ENCODE measurements at places on chromosomes 12 and 14.

DNA sequence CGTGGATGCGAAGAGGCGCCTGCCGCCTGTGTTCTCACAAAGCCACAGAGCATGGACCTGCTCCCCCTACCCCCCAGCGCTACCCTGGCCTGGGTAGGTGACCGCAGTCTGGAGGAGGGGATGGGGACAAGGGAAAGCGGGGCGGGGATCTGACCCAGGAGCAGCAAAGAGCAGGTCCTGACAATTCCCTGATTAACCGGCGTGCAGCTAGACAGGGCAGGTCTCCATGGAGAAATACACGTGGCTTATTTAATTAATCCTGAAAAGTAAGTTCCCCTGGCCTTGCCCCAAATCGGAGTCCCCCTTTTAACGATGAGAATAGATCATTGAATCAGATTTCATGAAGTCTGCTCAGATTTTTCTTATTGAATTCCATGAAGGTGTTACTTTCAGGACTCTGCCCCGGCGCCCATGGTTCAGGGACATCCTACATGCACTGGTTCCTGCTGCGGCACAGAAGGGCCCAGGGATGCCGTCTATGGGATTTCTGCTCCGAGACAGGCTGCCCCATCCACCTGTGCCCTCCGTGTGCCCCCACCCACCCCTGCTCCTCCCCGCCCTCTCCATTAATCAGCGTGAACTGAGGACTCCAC, 251.0 kb upstream of the SFSWAP start:
- DNase-seq: no peak

- no peak for DNase-seq
These were observed 23.1 kb downstream of the AMN start for GRCh38 chr14:102945346-102946130.

- no peak for DNase-seq
These were observed 157.4 kb downstream of the STXBP6 start for GRCh38 chr14:24892497-24893051.

DNA sequence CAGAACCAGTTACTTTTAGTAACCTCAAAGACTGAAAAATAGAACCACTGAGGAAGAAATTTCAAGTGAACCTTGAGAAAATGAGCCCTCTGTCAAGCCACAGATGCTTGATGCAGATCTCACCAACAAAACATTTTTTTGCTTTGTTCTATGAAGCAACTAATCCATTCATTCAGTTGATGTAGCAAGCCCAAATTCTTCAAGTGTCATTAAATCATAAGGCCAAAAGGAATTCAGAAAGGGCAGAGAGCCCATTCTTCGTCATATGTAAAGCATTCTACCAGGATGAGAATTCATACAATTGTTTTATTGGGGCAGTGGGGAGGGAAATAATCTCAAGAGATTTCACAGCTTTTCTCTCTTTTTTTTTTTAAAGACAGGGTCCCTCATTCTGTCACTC, 218.0 kb upstream of the RGS6 start:
- no peak for DNase-seq

DNA sequence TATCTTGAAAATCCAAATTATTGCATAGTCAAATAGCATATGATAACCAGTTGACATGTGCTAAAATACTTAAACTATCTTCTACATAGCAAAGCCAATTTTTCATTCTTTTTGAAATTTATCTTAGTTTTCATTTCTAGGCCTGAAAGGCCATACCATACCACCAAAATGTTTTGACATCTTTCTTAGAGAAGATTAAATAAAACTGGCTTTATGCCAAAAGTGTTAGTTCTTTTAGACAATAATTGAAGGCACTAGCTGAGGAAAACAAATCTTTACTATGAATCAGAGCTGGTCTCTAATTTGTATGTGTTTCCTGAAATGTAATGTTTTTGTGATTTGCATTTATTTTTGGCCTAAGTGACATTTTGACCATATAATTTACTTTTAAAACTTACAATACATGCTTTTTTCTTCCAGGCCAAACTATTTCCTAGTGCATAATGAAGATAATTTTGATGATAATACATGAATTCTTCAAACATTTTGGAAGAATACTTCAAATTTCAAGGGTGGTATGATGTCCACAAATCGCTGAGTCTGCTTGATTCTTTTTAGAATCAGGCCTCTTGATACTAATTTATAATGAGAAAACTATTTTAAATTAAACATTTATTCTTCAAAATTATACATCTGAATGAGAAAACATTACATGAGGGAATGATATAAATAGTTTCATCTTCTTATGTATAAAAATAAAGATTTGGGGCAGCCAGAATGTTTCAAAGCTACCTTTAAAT, 6.5 kb upstream of the KCNMB4 start:
- DNase-seq: no peak

GRCh38 chr14:102264775-102265174, 40.2 kb downstream of the MOK start:
- no peak for DNase-seq

Measured in T-cell (primary cell).